Dermis microvascular lymphatic vessel endothelial cell (primary cell): ENCODE measurements at places on chromosomes 13 and 19. TPM values are rescaled to one million over a fixed set of nuclear protein-coding genes. Genes with fewer than 3 reads are reported as not detected.

GRCh38 chr13:48234566-48235340 is 1.7 kb downstream of the ITM2B start:
- DNase-seq = no peak

- no peak for DNase-seq
Observed at GRCh38 chr13:76225815-76226489, 589.8 kb downstream of the LMO7 start.

GRCh38 chr13:71460211-71460610 is 406.8 kb downstream of the DACH1 start:
- DNase-seq = no peak

GRCh38 chr13:35785576-35786303 is 309.3 kb upstream of the MAB21L1 start:
- no peak for DNase-seq

DNA sequence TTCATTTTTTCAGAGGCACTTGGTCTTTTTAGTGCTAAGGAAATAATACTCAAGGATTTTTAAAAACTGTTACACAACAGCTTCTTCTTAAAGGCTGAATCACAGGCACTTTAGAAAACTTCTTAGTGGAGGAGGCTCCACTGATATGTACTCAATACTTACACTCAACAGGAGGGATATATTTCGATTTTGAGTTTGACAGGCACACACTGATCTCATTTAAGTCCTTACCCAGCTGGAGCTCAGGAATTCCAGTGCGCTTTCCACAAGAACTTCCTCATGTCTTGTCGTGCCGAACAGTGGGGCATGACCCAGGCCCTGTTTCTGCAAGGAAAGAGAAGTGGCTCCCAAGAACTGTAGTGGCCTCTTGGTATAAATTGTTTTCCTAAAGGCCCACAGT is 103.8 kb downstream of the RGCC start:
- no peak for DNase-seq

- no peak for DNase-seq
Observed at GRCh38 chr19:1288226-1288612, 2.5 kb downstream of the EFNA2 start.

DNA sequence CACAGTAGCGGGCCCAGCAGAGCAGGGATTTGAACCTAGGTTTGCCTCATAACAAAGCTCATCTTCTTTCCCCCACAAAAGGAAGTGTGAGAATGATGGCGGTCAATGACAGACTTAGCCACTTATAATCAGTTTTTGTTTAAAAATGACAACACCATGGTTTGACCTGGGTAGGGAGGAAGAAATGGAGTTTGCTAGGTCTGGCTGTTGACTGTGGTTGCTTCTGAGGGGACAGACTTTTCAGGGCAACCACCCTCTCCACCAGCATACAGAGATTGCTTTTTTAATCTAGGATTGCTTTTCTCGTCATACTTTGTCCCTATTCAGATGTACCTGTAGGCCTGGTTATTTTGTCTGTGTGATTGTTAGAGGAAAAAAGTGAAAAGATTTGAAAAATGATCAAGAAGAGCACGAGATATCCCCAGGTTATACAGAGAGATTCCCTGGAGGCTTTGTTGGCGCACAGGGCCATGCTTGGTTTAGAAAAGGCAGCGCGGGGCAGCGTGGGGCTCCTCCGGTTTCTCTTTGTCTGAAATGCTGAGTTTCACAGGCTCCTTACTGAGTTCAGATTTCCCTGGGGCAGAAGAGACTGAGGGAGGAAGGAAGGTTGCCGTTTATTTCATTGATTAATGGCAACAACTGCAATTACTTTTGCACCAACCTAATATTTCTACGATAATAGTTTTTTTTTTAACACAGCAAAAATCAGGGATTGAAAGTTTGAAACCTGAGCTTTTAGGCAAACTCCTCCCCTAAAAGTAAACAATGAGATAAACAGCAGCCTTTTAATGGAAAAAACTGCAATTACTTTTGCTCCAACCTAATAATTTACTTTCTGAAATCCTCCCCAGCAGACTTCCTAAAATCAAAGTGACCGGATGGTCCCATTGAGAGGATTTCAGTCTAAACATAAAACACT is 97.0 kb upstream of the RNF113B start:
- no peak for DNase-seq

- DNase-seq = no peak
Observed at GRCh38 chr19:35940078-35940775, 4.1 kb downstream of the LRFN3 start.

Gene TEX29
- 0.13 TPM in 1 of 2 replicates, not detected in the other for total RNA-seq
